ENCODE measurements at places on chromosomes 16 and 17. TPM values are rescaled to one million over a fixed set of nuclear protein-coding genes. Genes with fewer than 3 reads are reported as not detected.

SLC6A4 gene
- not detected for total RNA-seq

NPTX1 gene
- 91.0 TPM for total RNA-seq

DUSP14 gene
- 51.3 TPM for total RNA-seq

FZD2 gene
- 37.4 TPM for total RNA-seq

DRG2 gene
- total RNA-seq, result 50.5 TPM

SLC38A8 gene
- not detected for total RNA-seq

SHCBP1 gene
- total RNA-seq, result 36.9 TPM

OTOP2 gene
- total RNA-seq, result 0.17 TPM

ANKRD40CL gene
- not detected for total RNA-seq

RAB37 gene
- total RNA-seq, result 1.2 TPM

TAT gene
- not detected for total RNA-seq

KRT33B gene
- 0.28 TPM for total RNA-seq

Data from A549 treated with DMSO at 1 μM for 4 hours (cell line).